ENCODE measurements at places on chromosomes 1 and 21.

- no peak for DNase-seq
Measured at GRCh38 chr1:6580119-6580592, 362 bp downstream of the ZBTB48 start.

GRCh38 chr1:22350171-22350923, 101.3 kb upstream of the ZBTB40 start:
- no peak for DNase-seq

DNA sequence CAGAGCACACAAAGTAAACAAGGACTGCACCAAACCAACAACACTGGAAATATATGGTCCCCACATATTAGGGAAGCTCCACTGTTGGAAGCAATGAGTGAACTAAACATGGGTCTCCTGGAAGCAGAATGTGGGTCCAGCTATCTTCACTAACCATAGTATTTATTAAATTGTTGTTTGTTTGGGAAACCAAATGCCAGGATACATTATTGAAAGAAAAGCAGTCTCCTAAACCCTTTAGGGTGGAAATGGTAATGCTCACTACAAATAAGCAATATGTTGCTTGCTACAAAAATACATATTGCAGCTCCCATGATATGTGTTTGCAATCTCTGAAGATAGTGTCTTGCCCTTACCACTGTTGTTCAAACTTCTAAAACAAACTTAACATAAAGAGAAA, 2.2 kb downstream of the NEGR1 start:
- DNase-seq, result no peak

DNA sequence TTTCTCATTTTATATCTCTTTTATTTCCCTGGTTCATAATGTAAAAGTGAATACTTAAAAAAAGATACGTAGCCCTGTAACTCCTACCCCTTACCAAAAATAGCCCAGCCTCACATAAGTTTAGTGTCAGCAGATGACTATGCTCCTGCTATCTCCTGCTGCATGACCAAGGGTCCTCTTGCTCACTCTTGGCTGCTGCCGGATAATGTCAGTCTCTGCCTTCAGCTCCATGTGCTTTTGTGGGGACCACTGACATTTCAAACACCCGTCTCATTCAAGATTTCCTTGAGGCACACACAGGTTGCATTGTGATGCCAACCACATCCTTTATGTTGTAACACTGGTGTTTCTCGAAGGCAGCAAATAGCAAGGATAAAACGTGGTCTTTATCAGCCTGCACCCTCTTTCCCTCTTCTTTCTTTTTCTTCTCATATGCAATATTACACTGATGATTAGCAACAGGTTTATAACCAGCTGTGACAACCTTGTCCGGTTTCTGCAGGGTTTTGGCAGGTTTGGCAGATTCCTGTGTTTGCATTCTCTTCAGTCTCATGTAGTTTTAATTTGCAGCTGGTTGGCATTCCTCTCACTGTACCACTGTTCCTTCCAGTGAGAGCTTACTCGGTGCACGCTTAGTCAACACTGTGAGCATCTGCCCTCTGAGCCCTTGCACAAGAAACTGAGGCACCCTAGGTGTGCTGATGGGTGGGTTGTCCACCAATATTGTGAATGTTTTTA, 62.2 kb downstream of the ZNF684 start:
- DNase-seq, result no peak

DNA sequence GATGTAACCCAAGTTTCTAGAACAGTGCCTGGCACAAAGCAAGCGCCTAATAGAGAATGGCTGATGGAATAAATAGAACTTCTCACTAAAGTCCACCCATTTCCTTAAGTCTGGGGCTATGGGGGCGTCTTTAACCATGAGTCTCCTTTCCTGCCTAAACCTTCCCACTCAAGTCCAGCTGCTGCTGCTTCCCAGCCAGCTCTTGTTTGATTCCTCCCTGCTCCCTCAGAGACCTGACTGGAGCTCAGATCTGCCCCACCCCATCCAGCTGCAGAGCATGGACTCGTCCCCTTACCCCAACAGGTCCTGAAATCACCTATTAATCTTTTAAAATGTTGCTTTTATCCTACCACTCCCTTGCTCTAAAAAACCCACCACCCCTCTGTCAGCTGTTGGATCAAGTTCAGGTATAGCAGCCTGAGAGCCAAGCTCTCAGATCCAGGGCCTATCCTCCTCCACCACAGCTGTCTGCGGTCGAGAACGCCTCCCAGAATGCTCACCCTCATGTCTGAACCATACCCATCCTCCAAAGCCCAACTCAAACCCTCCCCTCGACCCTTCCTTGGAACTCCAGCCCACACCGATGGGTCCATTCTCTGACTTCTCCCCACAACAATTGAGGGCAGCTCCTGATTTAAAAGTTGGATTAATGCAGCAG, 12.8 kb upstream of the GALNT2 start:
- no peak for DNase-seq

All from islet precursor cell (in vitro differentiated cells).